GM04504 (cell line): ENCODE measurements at places on chromosomes 11 and 22.

DNA sequence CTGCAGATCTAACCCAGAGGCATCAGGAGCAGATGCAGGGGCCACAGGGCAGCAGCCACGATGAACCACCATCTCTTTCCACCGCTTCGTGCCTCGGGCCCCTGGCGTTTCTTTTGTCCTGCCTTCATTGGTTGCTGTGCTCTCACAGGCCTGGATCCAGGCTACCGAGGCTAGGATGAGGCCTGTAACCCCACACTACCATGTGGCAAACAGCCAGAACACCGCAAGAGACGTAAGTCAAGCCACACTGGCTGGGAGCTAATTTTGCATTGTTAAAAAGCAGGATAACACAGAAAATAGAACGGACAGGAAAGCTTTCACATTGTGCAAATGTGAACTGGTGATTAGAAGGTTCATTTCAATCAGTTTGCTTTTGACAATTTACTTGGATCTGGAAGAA lies 15.7 kb upstream of the ARFGAP3 start:
- no peak for DNase-seq

- no peak for DNase-seq
These were observed 198.5 kb downstream of the MSANTD4 start for GRCh38 chr11:105823495-105824033.

DNA sequence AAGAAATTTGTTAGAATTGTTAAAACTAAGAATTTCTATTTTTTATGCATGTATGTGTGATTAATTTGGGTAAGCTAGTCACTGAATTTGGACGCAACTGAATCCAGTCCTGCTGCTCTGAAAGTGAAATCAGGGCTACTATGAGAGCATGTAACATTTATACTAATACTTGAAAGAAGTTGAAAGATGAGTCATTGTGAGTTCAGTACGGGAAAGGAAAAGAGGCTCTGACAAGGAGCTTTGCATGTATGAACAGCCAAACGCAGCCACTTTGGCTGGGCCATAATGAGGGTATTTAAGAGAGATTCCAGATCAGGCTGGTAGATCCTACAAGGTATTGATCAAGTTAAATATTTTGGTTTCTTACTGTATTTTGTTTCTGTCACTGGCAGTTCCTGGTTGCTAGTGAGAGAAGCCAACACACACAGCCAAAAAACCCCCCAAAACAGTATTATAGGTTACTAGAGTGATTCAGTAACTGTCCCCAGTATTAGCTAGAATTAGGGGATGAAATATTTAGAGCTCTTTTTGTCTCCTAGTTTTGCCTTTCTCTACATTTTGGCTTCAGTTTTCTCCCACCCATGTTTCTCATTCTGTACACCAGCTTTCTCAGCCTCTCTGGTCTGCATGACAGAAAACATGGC lies 14.1 kb downstream of the AASDHPPT start:
- DNase-seq, result no peak

GRCh38 chr22:36925388-36926290 lies 12.2 kb downstream of the CSF2RB start:
- DNase-seq, result no peak

DNA sequence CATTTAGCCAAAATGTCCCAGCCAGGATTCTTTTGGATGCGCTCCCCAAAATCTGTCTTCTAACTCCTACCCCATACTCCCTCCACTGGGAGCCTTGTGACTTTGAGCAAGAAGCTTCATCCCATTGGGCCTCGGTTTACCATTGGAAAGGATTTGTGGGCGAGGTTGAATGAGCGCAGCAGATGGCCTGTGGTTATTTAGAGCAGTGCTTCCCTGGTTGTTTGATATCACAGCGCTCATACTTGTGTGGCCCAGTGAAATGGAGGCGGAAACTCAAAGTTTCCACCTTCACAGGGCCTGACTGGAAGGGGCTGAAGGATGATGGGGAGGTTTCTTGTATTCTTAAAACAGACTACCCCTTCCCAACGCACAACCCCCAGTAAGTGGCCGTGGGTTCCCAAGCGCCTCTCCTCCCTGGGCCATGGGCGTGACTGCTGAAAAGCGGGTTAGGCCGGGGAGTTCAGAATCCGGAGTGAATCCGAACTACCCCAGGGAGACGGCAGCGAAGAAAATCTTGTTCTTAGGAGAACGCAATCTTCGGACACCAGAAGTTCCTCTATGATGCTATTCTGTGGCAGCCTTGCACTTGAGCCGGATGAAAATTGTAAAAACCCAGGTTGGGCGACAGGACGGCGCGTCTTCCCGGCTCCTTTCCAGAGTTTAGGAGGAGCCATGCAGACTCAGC lies 1.2 kb upstream of the ATF4 start:
- DNase-seq, result no peak

DNA sequence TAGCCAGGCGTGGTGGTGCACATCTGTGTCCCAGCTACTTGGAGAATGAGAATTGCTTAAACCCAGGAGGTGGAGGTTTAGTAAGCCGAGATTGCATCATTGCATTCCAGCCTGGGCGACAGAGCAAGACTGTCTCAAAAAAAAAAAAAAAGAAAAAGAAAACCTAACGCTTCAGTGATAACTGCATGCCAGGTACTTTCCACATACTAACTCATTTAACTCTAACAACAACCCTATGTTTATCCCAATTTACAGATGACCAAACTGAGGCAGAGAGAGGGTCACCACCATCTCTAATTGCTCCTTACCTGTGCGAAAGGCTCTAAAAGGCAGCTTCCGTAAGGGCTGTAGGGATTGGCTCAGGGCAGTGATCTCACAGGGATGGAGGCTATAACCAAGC lies 11.6 kb downstream of the PISD start:
- DNase-seq, result peak; percentile 79

- no peak for DNase-seq
These were observed 499.8 kb upstream of the CCDC90B start for GRCh38 chr11:83785942-83786341.

GRCh38 chr11:112999520-112999919 lies 38.3 kb downstream of the NCAM1 start:
- no peak for DNase-seq

DNA sequence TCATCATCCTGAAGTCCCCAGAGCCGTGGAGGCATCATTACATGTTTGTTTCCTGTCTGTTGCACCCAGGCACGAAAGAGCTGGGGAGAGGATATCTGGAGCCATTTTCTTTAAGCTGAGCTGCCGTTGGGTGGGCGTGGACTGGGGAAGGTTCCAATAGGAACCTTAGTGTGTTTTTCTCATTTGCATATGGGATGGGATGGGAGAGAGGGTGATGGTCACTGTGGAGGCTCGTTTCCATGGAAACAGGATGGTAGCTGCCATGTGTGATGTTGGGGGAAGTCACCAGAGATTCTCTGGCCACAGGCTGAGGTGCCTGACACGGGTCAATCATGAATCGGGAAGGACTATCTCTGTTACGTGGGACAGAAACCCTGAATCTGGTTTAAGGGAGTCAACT lies 39.7 kb downstream of the CACNA1I start:
- no peak for DNase-seq

DNA sequence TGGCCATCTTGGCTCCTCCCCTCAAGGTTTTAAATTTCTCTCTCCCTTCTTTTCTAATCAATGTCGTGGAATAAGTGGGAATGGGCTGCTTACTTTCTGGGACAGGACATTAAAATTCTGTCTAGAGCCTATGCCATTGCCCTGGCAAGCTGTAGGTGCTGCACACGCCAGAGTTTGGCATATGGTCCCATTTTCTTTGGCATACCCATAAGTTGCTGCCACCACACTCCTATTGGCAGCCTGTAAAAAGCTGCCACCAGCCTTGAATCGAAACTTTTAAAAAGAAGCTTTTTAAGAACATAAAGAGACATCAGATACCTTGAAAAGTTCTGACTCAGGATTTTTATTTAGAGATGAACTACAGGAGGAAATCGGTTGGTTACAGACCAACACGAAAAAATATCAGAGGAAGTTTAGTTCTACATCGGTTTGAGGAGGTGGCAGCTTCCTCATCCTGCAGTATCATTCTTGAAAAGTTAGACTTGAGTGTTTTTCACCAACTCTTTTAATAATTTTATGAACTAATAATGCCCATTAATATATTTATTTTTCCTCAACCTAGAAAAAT lies 517.8 kb upstream of the ANO5 start:
- no peak for DNase-seq

GRCh38 chr11:45026835-45027234 lies 76.2 kb upstream of the TP53I11 start:
- DNase-seq, result no peak

- no peak for DNase-seq
These were observed 392.9 kb downstream of the INSC start for GRCh38 chr11:15507592-15507991.

DNA sequence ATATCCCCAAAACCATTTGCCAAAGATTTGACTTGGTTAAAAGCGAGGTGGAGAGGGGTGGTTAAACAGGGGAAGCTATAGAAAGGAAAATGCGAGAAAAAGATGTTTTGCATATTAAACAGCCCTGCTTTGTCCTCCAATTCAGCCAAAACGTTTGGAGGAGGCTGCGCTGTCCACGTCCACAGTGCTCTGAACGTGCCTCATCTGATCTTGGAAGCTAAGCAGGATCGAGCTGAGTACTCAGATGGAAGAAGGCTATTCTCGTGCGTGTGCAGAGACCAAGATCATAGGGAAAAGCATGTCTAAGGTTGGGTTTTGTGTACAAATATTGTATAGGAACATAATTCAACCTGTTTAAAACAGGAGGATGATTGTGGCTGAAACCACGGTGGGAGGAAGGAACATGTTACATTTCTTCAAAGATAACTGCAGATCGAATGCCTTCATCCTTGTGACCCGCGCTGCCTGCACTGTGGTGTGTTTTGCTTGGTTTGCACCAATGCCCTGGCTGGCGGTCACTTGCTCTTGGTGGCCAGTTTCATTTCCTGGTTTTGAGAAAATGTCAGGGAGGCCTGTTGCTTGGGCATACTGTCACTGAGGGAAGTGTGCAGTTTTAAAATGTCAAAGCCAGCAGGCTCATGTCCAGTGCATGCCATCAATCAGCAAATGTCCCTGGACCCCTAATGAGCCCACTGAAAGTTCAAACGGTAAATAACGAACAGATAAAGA lies 40.4 kb downstream of the FLI1 start:
- no peak for DNase-seq

- no peak for DNase-seq
These were observed 34.1 kb downstream of the MB start for GRCh38 chr22:35582861-35583670.

- DNase-seq, result no peak
These were observed 1.1 kb downstream of the MAPK12 start for GRCh38 chr22:50260434-50260800.

DNA sequence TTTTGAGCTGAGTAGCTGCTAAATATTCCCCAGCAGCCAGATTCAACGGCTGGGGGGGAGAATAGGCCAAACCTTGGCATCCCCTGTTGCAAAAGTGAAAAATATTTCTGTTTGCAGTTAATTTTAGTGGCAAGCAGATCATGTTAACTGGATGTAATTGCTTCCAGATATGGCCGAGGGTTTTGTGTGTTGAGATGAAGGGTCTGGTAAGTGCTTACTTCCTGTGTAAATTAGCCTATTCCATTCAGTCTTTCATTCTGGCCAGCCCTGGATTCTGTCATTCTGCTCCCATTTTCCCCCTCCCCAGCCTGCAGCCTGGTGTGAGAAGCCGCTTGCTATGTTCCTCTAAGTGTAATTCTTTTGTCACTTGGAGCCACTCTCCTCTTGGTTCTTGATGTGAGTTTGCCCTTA lies 17.4 kb downstream of the ZBTB16 start:
- no peak for DNase-seq

GRCh38 chr22:48343461-48343860 lies 1484.2 kb downstream of the BRD1 start:
- DNase-seq, result no peak

GRCh38 chr11:111912535-111912934 lies at the start of gene HSPB2:
TSS of gene HSPB2 (plus strand) at chr11:111912734. CDS start at chr11:111912830, 96 bp downstream.
- no peak for DNase-seq

DNA sequence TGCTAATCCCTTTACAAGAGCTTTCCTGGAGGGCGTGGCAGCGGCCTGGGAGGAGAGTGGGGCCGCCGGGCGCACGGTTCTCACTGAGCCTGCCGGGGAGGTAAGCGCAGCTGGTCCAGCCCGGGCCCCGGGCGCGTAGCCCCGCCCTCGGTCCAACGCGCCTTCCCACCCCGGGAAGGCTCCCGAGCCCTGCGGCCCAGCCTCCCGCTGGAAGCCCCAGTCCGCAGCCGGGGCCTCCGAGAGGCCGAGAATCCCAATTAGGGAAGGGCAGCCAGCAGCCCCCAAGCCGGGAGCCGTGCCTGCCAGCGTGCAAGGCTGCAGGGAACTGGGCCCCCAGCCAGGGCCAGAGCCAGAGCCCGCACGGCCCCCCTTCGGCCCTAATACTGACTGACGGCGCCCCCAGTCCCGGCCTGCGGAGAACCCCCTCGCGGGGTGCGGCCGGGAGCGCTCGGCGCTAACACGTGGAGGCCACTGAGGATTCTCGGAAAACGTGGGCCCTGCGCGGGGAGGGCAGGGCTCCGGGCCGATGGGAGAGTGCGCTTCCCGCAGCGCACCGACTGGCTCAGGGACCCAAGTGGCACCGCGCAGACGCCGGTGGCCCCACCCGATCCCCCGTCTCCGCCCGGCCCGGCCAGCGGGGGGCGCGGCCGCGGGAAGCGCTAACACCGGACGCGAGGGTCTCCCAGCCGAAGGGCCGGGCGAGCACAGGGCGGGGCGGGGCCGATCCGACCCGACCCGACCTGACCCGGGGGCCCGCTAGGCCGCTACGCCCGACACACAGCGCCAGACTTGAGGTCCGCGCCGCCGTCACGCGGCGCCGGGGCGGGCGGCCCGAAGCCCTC lies 5.7 kb downstream of the ZFTA start:
- no peak for DNase-seq

- no peak for DNase-seq
These were observed 619.7 kb downstream of the BRD1 start for GRCh38 chr22:49208004-49208402.

- DNase-seq, result no peak
These were observed 49.3 kb upstream of the CLPB start for GRCh38 chr11:72483412-72484186.

- peak; percentile 62 for DNase-seq
These were observed 82.8 kb downstream of the FBXO7 start for GRCh38 chr22:32557444-32557843.

GRCh38 chr11:6622261-6623171 lies 3.3 kb upstream of the TPP1 start:
- DNase-seq, result no peak
